Osteocyte (in vitro differentiated cells): ENCODE measurements at places on chromosomes 3 and 15.

GRCh38 chr15:22872936-22873701 is 34.7 kb downstream of the NIPA2 start:
- no peak for DNase-seq

DNA sequence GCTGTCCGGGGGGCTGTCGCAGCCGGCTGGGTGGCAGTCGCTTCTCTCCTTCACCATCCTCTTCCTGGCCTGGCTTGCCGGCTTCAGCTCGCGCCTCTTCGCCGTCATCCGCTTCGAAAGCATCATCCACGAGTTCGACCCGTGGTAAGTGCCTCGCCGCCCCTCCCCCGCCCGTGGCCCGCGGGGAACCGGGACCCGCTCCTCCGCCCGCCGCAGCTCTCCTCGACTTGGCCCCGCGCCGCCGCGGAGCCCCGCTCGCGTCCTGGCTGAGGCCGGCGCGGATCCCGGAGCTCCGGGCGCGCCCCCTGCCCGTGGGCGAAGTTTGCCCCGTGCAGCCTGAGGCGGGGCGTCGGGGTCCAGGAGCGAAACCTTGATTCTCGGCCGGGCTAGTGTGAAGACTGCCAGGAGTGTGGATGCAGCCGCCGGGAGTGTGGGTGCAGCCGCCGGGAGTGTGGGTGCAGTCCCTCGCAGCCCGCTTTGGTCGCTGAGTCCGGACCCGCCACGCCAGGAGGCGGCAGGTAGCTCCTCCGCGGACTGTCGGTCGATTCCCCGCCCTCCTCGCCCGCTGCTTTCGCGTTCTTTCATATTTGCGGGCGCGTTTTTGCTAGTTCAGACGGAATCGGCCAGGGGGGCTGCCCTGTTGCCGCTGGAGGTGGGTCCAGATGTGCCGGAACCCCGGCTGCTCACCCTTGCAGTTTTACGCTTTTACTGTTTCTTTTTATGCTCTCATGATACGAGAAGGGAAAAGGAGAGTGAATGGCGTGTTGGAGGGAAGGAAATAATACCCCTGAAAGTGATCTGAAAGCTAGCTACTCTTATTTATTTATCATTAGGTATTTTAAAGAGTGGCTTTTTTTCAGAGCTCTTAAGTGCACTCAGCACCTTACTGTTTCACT is 692 bp downstream of the STT3B start:
- peak; percentile 85 for DNase-seq

DNA sequence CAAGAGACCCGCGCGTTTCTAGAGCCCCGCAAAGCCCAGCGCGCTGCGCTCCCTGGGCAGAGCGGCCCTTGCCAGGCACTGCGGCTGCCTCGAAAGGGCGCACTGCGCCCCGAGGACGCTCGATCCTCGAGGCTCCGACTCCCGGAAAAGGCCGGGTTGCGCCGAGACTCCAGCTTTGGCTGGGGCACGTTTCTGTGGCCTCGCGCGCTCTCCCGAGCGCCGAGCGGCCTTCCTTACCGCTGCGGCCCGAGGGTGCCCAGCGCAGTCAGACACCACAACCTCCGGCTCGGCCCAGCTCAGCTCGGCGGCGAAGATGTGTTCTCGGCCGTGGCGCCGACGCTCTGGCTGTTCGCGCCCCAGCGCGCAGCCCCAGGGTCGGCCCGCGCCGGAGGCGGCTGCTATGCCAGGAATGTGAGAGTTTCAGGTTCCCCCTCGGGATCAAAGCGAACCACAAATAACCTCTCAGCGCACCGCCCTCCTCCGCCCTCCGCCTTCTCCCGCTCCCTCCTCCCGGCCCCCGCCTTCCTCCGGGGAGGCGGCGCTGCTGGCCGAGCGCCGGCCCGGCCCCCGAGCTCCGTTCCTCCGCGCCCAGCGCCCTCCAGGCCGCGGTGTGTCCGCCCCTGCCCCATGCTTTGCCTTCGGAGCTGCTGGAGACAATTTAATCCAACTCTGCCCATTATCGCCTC is at the start of gene AMOTL2:
AMOTL2 (minus strand) TSS at position 343 of the 686 bp plus-strand sequence. CDS start 3,014 bp downstream, outside the sequence.
- peak; percentile 97 for DNase-seq

- DNase-seq: no peak
These were observed 23.9 kb downstream of the EIF1B start for GRCh38 chr3:40333416-40333815.

GRCh38 chr3:196120291-196120951 is 38.5 kb upstream of the TFRC start:
- DNase-seq: no peak

DNA sequence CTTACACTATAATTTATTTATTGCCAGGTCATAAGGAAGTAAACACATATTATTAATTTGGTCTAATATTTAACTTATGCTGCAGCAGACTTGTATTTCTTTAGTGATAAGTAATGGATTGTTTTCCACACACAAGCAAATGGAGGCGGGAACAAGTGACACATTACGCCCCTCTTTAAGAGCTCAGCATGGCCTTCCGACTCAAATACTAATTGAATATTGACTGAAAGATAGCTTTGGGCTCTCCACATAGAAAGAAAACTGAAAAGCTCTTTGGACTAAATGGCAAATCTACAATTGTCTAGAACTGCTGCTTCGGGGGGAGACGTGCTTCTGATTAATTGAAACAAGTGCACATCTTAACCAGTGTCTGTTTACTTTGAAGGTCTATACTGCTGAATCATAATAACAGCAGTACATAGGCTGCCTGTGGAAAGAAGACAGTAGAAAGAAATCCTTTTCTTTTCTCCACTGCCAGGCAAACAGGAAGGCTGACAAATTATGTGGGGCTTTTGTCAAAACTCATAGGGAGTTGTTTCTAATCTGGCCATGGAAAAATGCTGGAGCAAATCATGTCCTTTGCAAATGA is 15.9 kb downstream of the CADPS start:
- no peak for DNase-seq

- DNase-seq: no peak
These were observed 185.4 kb downstream of the SUCNR1 start for GRCh38 chr3:152058856-152059255.

GRCh38 chr3:29332195-29332637 is 51.3 kb downstream of the RBMS3 start:
- no peak for DNase-seq

GRCh38 chr15:31062310-31062847 is 39.1 kb downstream of the TRPM1 start:
- DNase-seq: no peak

- DNase-seq: no peak
These were observed 233.6 kb upstream of the TGFBR2 start for GRCh38 chr3:30372837-30373236.

- DNase-seq: no peak
These were observed 5.3 kb upstream of the RHCG start for GRCh38 chr15:89501646-89502045.

- no peak for DNase-seq
These were observed 42.2 kb downstream of the CLDN18 start for GRCh38 chr3:138051947-138052802.

DNA sequence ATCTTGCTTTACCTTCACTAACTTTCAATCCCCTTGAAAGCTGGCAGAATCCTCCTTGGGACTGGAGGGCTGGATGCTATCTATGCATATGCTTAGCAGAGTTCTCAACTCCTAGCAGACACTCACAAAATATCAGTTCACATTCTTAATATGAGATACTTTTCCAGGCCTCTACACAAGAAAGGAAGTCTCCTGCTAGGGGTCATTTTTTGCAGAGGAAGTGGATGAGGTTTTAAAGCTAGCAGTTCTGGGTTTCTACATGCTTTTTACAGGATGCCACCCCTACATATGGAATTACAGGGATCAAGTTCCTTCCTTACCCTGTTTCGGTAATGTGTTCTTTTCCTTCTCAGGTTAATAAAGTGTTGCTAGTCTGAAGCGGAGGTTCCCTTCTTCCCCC is 206.3 kb upstream of the TP63 start:
- no peak for DNase-seq

- no peak for DNase-seq
These were observed 26.0 kb downstream of the MASP1 start for GRCh38 chr3:187265461-187265955.

GRCh38 chr3:52959773-52960172 is 62.4 kb upstream of the STIMATE start:
- no peak for DNase-seq

DNA sequence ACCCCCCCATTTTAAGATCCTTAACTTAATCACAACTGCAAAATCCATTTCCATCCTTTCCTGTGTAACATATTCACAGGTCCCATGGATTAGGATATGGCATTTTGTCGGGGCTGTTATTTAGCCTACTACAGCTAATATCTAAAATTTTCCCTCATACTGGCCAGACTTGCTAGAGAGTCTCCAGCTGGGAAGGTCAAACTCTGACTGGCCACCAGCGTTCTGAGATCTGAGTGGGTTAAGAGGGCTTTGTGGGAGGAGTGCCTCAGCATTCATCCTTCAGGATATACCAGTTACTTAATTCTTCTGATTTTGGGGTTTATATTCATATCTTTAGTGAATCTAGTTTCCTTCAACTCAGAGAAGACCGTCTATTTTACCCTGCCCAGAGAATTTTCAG is 17.7 kb downstream of the TM4SF18 start:
- no peak for DNase-seq

DNA sequence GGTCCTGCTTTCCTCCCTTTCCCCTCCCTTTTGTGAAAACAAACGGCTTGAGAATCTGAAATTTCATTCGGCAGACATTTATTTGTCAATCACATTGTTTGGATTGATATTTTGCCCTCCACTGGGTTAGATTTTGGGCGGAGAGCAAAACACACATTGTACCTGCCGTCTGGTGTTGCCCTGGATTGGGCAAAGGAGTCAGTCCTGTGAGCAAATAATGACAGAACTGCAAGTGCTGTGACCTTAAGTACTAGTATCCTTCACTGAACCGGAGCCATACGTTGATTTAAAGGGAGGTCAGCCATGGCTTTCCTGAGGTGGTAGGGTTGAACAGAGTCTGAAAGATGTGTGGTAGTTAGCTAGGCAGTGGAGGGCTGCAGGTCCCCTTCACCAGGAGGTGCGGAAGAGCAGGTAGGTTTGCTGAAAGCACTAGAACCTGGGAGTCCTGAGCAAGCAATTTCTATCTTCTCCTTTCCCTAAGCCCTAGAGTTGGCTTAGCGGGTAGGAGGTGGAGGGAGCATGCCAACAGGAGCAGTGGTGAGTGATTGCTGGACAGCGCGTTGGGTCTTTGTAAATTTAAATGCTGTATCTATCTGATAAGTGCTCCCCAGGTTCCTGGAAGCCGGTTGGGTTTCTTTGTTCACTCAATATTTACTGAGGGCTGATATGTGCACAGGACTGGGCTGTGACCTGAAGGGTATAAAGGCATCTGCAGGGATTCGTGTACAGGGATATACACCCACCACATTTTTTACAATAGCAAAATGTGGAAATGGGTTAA is 2.0 kb downstream of the PDIA5 start:
- no peak for DNase-seq

DNA sequence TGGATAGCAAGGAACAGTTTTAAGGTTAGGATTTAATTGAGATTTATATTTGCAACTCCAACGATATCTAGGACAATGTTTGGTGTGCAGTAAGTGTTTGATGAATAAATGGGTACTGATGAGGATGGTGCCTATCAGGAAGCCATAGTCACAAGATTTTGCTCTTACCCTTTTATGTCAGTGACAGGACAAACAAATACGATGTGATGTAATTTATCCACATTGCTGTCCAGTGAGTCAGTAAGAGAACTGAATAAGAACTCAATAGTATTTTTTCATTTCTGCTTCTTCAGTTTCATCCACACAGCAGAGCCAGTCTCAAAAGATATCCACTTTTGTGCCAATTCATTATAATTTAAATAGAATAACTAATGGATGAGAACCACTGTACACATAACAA is 18.5 kb downstream of the C3orf85 start:
- DNase-seq: no peak

- no peak for DNase-seq
These were observed 1.4 kb downstream of the KBTBD13 start for GRCh38 chr15:65077981-65078352.

- no peak for DNase-seq
These were observed 1.1 kb downstream of the CNTN4 start for GRCh38 chr3:2099779-2100191.

GRCh38 chr3:130857336-130858026 is 36.4 kb upstream of the ATP2C1 start:
- DNase-seq: no peak

DNA sequence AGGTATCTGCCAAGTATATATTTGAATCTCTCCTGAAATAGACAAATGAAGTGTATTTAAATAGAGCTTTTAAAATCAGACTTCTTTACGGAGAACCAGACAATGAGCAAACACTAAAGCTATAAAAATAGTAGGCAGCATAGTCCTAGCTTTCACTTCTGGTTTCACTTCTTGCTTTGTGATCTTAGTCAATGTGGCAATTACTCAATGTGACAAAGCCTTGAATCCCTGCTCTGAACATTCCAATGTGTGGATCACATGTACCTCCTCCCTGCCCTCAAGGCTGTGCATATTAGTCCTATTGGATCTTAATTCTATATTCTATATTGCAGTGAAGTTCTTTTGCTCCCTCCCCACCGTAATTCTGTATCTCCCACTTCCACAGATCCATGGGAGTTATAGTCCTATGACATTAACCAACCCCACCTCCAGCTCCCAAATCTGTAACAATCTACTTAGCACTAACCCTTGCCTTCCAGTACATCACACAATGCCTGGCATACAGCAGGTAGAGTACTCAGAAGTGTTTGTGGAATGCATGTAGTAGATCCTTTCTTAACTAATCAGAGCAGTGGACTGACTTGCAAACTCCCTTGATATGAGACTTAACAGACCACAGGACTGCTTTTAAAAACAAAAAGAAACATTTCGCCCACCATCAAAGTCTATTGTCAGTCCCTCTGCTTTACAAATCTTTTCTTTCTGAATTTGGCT is 24.3 kb upstream of the CP start:
- DNase-seq: no peak

GRCh38 chr3:46130631-46131310 is 77.3 kb downstream of the CCR1 start:
- DNase-seq: no peak

GRCh38 chr15:68789091-68789490 is 31.6 kb downstream of the ANP32A start:
- no peak for DNase-seq

DNA sequence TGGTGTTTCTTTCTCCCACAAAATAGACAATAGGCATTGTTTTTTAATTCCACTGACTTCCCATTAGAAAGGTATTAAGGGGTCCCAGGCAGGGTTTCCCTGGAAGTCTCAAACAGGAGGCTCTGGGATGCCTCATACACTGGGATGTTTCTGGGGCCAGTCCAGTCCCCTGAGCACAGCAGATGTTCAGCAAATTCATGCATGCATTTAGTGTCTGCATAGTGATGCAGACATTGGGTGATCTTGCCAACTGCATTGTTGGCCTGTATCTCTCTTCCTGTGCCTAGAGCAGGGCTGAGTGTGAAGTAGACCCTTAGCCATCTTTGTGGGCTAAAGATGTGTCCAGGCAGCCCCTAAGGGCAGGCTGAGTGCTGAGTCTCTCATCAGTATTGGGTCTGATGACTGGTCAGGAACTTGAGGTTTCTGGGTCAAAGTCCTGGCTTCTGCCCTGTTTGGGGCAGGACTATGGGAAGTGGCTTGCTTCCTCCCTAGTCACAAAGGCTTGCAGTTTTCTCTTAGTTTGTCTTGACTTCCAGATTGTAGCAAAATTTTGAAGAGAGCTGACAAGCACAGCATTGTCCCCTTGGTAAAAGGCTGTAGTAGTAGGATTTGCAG is 56.5 kb downstream of the BSN start:
- peak; percentile 38 for DNase-seq
